ENCODE measurements at places on chromosomes 11 and 22.

DNA sequence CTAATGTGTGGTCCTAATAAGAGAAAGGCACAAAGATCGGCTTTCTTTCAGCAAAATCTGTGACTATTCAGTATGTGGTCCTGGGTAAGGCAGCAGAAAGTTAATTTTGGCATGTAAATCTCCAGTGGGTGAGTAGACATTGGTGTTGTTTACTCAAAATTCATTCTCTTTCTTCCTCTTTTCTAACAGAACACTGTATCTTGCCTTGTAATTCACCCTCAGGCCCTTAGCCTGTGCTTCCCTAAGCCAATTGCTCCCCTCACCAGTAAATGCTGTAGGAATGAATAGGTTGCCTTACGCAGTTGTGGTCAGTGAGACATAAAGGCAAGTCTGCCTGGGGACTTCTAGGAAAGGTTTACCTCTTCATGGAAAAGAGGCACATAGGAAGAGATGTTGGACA, 49.9 kb upstream of the PDE3B start:
- no peak for DNase-seq

DNA sequence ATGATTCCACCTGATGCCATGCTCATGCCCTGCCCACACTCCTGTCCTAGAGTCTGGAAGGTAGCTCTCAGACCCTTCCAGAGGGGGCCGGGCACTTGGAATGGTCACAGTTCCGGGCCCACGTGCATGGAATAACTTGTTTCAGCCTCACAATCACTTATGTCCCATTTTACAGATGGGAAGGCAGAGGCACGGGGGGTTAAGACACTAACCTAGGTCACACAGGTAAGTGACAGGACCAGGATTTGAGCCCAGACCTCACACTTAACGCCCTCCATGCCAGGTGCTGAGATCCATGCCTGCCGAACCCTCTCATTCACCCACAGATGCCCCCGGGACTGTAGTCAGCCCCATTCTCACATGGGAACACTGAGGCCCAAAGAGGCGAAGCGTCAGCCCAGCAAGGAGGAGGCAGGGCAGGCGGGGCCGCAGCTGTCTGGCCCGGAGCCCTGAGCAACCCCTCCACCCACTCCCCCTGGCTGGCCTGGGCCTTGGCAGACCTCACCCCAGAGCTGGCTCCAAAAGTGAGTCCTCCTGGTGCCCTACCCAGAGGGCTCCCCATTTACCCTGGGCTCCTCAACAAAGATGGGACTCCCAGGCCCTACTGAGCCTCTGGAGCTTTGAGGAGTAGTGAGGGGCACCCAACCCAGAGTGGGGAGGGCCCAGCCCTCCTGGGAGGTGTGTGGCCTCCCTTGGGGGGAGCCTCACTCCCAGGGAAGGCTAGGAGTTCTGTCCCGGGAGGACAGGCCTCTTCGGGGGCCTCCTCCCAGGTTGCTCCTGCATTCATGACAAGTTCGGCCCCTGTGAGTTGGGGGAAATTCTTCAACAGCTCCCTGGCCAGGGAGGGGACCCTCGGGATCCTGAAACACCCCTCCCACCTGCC, 2.4 kb upstream of the ALDH3B1 start:
- DNase-seq = no peak

DNA sequence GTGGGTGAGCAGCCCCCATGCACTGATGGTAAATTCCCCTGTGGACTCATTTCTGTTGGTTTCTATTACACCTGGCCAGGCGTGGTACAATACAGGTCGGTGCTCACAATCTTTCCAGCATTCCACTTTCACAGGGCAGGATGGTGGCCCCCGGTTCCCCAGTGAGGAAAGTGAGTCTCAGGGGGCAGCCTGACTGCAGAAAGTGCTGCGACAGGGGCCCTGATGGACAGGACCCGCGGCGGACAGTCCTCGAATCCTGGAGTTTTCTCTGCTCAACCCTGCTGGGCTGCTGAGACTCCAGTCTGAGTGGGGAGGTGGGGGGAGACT, 3.1 kb upstream of the PGGHG start:
- no peak for DNase-seq

- DNase-seq = no peak
These were observed 104.8 kb upstream of the MTMR2 start for GRCh38 chr11:96028746-96029145.

- DNase-seq = no peak
These were observed 26.0 kb downstream of the LIMK2 start for GRCh38 chr22:31238057-31238456.

GRCh38 chr22:17536269-17536668, 27.0 kb upstream of the SLC25A18 start:
- no peak for DNase-seq

DNA sequence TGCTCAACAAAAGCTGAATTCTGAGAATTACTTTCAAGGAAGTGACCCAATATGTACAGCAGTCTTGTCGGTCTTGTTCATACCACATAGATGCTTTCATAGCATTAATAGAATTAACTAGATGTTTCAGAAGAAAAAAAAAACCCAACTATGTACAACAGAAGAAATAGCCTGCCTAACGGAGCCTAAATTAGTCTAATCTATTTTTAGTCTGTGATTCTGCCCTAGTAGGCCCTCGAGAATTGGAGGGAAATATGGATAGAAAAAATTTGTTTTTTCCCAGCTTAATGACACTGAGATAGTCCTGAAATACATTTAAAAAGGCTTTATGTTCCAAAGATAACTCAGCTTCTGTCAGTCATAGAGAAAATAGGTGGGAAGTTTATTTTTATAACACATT, 17.1 kb upstream of the TRPC6 start:
- DNase-seq = no peak

GRCh38 chr11:75665126-75665525, 3.7 kb downstream of the MAP6 start:
- no peak for DNase-seq

DNA sequence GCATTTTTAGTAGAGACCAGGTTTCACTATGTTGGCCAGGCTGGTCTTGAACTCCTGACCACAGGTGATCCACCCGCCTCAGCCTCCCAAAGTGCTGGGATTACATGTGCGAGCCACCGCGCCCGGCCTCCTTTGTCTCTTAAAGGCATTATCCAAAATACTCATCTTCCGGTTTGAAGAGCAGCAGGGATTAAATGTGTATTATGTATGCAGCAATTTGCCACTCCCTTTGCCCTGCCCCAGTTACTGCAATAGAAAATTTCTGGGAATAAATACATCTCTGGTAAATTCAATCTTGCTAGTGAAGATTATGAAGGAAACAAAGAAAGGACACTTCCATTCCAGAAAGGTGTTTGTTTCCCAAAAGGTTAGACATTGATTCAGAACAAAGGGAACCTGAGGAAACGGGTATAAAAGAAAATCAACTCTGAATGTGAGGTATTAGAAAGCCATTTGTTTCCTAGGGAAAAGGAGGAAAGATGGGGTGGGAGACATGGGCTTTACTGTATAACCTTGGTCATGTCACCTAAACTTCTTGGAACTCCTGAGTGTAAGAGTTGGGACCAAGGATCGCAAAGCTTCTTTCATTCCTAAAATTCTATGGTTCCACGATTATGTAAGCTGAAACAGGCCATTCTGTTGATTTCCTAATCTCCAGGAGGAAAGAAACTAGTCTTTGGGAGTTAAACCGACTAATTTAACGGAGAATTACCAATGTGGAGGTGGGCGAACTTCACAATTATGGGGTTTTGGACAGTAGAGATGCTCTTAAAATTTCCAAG, 959 bp upstream of the HIPK3 start:
- no peak for DNase-seq

DNA sequence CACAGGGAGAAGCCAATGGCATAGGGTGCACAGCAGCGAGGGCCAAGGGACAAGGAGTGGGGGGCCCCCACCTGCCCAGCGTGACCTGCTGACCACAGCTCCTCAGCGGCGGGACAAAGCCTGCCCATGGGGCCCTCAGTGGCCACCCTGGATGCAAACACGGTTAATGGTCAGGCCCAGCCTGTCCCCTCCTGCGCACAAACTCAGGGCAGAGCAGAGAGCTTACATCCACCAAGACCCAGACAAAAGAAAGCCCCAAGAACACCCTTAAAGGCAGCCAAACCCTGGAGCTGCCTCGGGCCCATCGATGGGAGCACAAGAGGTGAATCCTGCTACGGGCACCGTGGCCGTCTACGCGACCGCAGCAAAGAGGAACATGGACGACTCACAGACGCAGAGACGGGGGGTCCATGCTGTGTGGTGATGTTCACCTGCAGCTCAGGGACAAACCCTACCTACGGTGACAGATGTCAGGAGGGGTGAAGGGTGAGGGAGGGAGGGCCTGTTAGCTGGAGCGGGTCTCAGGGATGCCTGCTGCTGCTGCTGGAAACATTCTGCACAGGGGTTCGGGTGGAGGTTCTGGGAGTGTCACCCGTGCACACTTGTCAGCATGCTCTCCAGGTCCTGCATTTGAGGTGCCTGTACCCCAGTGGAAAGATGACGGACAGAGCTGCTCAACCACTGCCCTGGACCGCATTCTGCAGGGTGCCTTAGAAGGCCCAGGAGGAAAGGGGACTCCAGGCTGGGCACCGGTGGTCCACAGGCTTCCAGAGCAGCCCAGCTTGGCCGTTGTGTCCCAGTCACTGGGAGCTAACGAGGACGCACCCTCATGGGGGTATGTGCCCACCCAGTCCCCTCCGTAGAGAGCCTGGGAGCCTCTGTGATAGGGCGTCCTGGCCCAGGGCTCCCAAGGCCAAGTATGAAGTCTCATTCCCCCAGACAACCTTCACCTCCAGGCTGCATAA, 11.6 kb downstream of the ASCL2 start:
- DNase-seq = no peak

DNA sequence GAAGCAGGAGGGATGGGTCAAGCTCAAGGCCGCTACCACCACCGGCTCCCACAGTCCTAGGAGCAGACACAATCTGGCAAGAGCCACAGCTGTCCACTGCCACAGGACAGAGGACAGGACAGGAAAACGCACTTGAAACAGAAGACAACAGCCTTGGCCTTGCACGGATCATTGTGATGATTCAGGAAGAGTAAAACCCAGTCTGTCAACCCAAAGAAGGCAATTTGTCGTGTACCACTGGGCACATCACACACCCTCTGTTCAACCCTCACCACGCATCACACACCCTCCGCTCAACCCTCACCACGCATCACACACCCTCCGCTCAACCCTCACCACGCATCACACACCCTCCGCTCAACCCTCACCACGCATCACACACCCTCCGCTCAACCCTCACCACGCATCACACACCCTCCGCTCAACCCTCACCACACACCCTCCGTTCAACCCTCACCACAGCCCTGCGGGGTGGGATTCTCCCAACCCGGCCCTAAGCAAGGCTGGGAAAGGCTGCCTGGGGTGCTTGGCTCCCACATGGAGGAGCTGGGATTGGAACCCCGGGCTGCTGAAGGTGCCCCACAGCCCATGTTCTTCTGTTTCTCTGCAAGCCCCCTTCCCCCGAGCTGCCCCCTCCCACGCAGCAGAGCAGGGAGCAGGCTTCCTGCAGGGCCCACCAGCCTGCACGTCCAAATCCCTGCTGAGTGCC, 11.3 kb upstream of the CDC42BPG start:
- DNase-seq = no peak

- DNase-seq = no peak
These were observed 15.0 kb upstream of the CYP2R1 start for GRCh38 chr11:14906993-14907392.

DNA sequence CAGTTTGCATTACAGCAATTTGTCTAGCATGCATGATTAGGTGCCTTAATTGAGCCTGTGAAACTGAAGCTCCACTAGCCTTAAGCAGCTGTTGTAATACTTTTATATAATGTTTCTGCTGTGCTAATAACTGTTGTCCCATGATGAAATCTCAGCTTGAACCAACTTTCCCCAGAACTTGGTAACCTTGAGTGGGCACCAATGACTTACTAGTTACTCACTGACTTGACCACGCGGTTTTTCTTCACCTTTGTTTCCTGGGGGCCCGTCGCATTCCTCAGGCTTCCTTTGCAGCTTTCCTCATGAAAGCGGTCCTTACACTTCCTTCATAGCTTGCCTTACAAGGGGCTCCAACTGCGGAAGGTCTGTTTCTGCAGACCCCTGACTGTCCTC, 11.2 kb upstream of the GLYATL1 start:
- DNase-seq = no peak

- no peak for DNase-seq
These were observed 121.5 kb downstream of the ST3GAL4 start for GRCh38 chr11:126476977-126477376.

DNA sequence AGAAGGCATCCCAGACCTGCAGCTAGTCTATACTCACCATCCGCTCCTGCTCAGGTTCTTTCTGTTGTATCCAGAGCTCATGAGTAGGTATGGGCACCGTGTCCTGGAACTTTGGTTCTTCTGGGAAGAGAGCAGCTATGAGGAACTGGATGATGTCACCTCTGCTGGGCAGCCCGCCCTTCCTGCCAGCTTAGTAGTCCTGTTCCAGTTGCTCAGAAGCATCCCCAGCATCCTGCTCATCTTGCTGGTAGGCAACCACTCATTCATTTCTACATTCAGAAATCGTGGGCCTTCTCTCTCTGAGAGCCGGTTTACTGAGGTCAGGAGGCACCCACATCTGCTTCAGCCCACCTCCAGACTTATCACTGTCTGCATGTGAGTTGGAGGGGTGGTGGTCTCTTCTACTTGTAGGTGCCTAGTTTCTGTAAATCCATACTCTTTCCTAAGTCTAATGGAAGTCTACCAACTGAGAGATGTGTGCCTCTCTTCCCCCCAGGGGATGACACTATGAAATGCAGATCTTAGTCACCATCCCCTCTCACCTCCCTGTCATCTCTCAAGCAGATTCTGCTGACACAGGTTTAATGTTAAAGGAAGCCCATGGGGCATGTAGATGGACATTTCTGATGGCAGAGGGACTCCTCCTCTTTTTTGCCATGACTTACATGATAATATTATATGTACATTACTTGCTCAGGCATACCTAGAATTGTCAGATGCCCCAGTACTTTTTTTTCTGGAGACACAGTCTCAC, 29.6 kb upstream of the CCDC134 start:
- no peak for DNase-seq

DNA sequence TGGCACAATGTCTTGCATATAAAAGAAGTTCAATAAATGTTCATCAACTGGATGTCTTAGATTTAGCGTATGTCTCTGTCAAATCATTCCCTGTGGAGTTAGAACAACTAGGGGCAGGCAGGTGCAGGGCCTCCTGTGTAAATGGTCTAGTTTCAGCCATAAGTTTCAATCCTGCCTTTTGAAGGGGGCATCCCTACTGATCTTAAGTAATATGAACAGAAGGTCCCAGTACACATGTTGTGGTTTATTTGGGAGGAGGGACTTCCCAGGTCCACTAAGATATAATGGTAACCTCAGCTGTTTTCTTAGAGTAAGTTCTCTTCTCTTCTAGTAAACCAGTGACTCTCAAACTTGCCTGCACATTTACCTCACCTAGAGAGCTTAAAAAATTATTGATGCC, 19.8 kb downstream of the TTC12 start:
- no peak for DNase-seq

- no peak for DNase-seq
These were observed 15.9 kb downstream of the INCENP start for GRCh38 chr11:62139526-62140303.

Data from WERI-Rb-1 (cell line).